ENCODE measurements at places on chromosomes 12 and 14. TPM values are rescaled to one million over a fixed set of nuclear protein-coding genes. Genes with fewer than 3 reads are reported as not detected.

The DCN gene
- total RNA-seq: 1,166 TPM

The TMCC3 gene
- 4.4 TPM for total RNA-seq

The ACSM4 gene
- total RNA-seq: not detected

The SMIM41 gene
- total RNA-seq: 0.32 TPM

The PYGL gene
- 9.0 TPM for total RNA-seq

The FAM222A gene
- total RNA-seq: 13.3 TPM

- H3K4me1 ChIP-seq: no peaks in the 10 kb centered on the region
- DNase-seq: no peak
- H3K27me3 ChIP-seq: no peaks in the 10 kb centered on the region
- H3K36me3 ChIP-seq: no peaks in the 10 kb centered on the region
- no peak overlapping the region for H3K4me3 ChIP-seq
- H3K27ac ChIP-seq: no peak overlapping the region
Measured at GRCh38 chr12:107411792-107412535, 273.6 kb upstream of the PWP1 start.

DNA sequence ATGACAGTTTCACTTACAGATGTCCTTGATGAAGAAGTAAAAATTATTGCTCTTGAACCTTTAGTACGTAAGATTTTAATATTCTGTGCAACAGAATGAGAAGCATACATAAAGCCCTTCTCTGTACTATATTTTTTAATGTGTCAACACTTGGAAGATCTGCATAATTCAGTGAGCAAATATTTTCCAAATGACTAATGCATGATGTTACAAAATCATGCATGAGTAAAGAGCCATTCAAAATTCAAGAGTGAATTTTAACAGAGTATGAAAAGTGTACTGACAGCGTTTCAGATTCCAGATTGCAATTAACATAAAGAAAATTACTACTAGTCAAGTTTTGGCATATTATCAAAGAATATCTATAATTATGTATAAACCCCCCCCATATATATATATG is 101.4 kb upstream of the BBS10 start:
- peaks cover 10% of the 10 kb centered on the region for H3K4me1 ChIP-seq
- peaks cover 6% of the 10 kb centered on the region for H3K36me3 ChIP-seq
- H3K4me3 ChIP-seq: no peak overlapping the region
- no peaks in the 10 kb centered on the region for H3K27me3 ChIP-seq
- H3K27ac ChIP-seq: no peak overlapping the region

DNA sequence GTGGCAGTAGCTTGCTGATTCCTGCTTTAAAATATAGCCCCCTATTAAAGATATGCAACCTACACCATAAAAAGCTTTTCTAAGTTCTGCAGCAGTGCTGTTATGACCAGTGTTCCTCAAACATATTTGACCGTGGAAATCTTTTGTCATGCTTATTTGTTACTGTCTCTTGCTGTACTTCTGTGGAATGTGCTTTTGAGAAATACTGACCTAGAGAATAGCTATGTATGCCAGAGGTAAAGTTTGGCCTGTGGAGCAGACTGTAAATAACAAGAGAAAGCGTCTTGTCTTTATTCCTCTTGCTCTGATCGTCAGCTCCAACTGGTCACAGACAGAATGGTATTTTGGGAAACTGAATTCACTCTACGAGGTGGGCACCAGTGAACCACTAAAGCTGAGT is 239.0 kb downstream of the FBXL14 start:
- no peaks in the 10 kb centered on the region for H3K4me1 ChIP-seq
- no peak overlapping the region for H3K4me3 ChIP-seq
- H3K27me3 ChIP-seq: no peaks in the 10 kb centered on the region
- no peaks in the 10 kb centered on the region for H3K36me3 ChIP-seq
- no peak overlapping the region for H3K27ac ChIP-seq
- DNase-seq: no peak

DNA sequence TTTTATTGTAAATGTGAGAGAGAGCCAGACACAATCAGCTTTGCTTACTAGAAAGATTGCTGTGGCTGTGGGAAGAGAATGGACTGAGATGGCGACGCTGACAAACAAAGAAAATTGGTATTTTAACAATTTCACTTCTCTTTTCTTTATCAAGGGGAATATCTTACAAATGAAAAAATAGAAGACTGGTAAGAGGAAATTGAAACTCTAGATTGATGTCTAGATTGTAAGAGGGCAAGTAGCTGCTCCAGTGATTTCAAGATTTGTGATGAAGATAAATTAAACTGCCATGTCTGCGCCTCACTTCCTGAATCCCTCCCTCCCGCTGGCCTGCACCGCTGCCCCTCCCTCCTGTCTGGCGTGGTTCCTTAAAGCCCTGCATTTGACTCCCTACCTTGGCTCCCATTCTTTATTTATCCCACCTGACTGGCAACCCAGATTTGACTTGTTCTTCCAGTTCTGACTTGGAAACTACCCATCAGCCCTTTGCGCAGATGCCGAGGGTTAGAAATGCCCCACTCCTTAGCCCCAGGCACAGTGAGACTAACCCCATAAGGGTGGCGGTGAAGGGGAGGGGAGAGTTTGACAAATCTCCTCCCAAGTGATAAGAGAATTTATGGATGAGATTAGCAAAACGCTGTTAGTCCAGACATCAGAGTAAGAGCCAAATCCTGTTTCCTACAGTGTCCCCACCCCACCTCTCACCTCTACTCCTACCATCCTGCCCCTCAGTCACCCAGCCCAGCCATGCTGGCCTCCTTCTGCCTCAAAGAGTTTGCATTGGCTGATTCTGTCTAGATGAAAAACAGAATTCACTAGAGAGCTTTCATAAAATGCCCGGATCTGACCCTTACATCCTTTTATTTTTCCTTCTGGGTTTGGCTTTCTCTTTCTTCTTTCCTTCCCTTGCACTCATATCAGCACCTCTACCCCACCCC is 125.3 kb upstream of the ATF7IP start:
- no peaks in the 10 kb centered on the region for H3K36me3 ChIP-seq
- no peaks in the 10 kb centered on the region for H3K4me1 ChIP-seq
- no peak overlapping the region for H3K27ac ChIP-seq
- no peak for DNase-seq

DNA sequence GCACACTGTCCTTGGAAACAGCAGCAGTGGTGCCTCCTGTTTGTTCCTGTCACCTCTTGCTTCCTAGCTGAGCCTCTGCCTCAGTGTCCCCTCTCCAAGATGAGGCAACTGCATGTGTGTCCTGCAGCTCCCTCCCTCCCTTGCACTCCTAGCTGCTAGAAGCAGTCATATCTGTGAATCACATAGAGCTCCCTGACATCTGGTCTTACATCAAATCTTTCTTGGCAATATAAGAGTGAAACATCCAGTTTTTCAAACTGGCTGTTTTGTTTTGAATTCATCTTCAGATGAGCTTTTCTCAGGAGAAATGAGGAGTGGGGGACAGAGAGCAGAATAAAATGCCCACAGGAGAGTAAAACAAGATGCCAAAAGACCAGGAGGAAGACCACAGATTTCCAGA is 103.7 kb downstream of the VCPKMT start:
- H3K4me1 ChIP-seq: peaks cover 8% of the 10 kb centered on the region
- no peaks in the 10 kb centered on the region for H3K27me3 ChIP-seq
- no peak for DNase-seq
- H3K36me3 ChIP-seq: no peaks in the 10 kb centered on the region
